ENCODE measurements at places on chromosomes 3 and 15.

DNA sequence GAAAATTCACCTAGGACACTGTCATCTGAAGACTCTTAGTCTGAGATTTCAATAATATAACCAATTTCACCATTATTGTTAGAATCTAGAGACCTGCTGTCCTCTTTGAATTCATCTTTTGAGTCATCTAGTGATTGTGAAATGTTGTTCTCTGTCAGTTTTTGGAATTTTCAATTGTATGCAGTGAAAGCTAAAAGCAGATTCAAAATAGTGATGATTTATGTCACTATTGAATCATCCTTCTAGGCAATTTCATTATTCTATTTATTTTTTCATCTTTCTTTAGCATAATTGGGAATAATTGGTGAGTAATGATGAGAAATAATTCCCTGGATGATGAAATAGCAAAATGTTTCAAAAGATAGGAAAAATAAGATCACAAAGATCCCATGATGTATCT lies 101.7 kb upstream of the EIF1B start:
- no peak for DNase-seq

- DNase-seq = no peak
These were observed 504 bp downstream of the ABHD2 start for GRCh38 chr15:89088605-89089315.

DNA sequence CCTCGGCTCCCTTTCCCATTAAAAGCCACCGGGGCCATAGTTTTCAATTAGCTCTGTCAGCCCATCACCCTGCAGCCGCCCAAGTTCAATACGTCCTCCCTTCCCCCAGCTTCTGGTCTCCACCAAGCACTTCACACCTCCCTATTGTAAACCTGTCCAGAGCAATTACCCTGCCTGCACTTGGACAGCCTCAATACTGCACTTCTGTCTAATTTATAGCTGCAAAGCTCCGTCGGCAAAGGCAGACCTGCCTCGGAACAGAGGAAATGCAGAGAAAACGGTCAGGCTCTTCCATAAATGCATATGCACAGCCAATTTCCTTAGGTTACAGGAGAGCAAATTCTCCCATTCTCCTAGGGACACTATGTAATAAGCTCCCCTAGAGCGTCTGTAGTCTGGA lies 21.9 kb downstream of the LRIG1 start:
- no peak for DNase-seq

GRCh38 chr3:168497741-168498140 lies 402.0 kb upstream of the GOLIM4 start:
- DNase-seq = no peak

- DNase-seq = no peak
These were observed 7.8 kb downstream of the BNC1 start for GRCh38 chr15:83276661-83277060.

DNA sequence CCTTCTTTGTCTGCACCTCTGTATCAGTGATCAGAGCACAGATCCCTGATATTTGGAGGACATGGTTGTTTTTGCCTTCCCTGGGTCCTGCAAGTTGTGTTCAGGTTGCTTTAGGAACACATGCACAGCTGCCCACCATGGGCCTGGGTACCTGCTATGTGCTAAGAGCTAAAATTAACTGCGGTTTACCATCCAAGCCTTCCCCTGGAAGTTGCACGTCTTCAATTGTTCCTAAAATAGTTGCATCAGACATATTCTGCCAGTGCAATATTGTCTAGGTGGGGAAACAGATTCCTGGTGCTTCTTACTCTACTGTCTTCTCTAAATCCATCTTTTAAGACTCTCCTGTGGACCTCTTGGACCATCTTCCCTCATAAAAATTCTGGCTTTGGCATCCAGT lies 80.9 kb downstream of the PDE8A start:
- DNase-seq = no peak

GRCh38 chr3:42507761-42508335 lies 5.4 kb downstream of the VIPR1 start:
- DNase-seq = peak; percentile 27

GRCh38 chr15:45048794-45049631 lies 26.0 kb downstream of the SORD start:
- no peak for DNase-seq

DNA sequence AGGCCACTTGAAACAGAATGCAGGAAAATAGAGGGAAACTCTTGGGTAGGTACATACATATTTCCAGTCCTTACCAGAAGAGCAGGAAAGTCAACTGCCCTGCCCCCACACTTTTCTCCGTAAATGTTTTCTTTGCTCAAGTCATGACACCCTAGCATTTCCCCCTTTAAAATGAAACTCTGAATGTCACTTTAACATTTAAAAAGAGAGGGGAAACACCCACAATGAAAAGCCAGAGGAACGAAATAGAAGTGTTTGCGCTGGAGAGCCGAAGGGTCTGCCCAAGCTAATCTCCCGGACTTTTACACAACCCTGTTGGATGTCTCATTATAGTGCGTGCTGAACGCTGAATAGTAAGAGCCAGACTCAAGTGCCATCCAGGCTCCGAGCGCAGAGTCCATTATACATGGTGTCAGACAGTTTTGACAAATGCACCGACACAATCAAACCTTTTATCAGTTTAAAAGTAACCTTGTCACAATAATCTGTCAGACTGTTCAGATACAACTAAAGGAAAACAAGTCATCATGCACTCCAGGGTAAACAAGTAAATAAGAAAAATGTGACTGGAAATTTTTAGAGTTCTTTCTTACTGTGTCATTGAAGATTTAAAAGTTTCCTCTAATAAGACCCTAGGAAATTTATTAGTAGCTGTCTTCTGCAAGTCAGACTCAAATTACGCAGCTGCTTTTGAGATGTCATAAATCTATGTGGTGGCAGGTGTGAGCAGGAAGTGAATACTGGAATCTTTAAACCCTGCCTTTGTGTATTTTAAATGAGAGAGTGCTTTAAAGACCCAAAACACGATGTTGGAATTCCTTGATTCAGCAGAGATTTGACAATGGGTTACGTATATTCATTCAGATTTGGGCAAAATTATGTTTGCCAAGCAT lies 159.8 kb downstream of the RBMS3 start:
- no peak for DNase-seq

- no peak for DNase-seq
These were observed 104.5 kb downstream of the RPLP1 start for GRCh38 chr15:69557020-69557706.

- DNase-seq = no peak
These were observed 11.8 kb downstream of the TOP2B start for GRCh38 chr3:25652921-25653320.

- DNase-seq = no peak
These were observed 27.8 kb upstream of the ABHD10 start for GRCh38 chr3:111951032-111951431.

DNA sequence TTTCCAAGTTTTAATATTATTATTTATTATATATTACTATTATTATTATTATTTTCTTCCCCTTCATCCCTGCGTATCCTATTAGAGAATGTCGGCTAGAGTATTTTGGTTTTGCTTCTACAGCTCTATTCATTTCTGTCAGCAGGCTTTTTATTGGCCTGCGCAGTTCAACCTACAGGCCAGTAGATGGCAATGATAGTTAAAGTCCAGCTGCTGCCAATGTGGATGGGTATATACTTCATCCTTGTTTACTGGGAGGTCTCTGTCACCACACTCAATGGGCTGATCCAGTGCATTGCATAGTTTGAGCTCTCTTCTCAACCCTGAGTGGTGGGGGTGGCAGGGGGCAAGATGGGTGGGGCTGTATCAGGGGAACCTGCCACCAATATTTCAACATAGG lies 799.8 kb downstream of the NSUN3 start:
- no peak for DNase-seq

DNA sequence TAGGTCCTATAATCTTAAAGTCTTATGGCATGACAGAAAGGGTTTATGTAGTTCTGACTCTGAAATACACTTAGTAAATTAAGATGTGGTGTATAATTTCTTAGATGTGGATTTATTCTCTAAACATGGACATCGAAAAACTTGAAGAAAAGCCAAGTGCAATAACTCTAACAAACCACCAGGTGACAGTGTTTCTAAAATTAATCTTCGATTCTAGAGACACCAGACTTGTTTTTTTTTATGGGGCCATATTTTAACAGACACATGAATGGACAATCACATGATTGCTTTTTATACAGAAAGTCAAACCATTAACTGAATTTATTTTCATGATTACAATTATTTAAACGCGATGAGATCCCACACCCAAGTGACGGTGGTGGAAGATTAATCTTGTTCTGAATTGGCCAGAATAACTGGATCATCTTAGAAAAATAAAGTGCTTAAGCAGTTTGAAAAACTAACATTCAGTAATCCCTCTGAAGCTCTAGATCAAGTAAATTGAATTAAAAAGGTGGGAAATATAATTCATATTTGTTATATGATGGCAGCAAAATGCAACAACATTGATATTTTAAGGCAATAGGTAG lies 305.1 kb downstream of the LSAMP start:
- DNase-seq = no peak

DNA sequence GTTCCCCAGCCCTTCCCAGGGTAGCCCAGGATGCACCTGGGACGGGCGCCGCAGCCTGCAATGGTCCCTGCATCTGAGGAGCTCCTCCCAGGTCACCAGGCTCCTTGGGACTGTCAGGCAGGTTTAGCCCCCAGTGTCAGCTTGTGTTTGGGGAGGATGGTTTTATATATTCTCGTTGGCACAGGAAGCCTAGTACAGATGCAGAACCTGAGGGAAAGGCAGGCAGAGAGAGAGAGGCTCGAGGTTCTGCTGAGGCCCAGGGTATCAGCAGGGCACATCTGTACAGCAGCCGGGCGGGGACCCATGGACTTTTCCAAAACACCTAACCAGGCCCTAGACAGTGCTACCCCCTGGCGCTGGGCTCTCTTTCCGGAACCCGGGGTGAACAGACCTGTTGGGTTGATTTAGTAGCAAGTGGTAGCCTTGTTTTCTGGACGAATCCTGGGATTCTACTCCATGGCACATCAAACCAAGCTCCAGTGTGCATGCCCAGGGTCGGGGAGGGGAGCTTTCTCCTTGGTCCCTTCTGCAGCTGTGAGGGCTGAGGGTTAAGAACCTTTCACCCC lies 8.6 kb downstream of the PAK6 start:
- DNase-seq = no peak

- DNase-seq = no peak
These were observed 21.6 kb upstream of the TICRR start for GRCh38 chr15:89553632-89554031.

DNA sequence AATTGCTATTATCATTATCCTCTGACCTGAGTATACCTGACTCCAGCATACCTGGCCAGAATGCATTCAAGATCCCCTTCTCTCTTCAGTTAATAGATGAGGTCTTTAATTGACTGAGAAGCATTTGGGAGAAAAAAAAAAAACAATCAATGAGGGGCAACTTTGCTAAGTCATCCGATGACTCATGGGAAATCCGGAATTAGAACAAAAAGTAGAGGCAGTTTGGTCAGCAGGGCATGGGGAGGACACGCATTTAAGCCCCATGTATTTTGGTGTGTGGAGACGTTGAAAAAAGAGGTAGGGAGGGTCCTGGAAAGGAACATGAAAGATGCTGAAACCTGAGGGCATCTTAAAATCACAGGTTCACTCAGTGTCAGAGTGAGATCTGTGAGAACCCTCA lies 256.2 kb downstream of the RORA start:
- DNase-seq = no peak

- DNase-seq = no peak
These were observed 5.3 kb downstream of the CP start for GRCh38 chr3:149216193-149216869.

GRCh38 chr3:21718161-21718765 lies 32.7 kb downstream of the ZNF385D start:
- DNase-seq = no peak

DNA sequence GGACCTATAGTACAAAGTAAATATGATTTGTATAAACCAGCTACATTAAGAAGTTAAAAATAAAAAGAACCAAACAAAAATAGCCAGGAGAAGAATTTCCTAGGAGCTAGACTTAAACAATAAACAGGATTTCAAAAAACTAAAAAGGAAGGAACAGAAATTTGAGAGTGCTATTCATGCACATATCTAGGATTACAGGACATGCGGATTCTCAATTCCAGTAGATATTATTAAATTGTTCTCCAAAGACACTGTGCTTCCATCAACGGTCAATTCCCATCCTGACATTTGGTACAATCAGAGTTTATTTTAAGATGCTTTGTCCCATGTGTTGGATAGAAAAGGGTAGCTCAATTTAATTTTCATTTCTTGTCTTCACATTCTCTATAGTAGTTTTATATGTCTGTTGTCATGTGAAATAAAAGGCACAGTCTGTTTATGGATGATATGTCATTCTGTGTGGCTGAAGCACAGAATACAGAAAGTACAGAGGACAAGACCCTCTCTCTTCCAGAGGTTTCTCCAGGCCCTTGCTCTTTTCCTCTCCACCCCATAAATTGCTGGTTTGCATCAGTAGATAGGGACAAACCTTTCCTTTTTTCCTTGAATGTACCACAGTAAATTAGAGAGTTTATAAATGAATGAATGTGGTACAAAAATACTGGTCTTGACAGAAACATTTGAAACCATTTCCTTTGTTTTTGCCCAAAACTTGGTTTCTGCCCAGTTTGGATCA lies 3.5 kb downstream of the PLOD2 start:
- no peak for DNase-seq

GRCh38 chr15:92005154-92005553 lies 151.6 kb downstream of the SLCO3A1 start:
- DNase-seq = no peak

DNA sequence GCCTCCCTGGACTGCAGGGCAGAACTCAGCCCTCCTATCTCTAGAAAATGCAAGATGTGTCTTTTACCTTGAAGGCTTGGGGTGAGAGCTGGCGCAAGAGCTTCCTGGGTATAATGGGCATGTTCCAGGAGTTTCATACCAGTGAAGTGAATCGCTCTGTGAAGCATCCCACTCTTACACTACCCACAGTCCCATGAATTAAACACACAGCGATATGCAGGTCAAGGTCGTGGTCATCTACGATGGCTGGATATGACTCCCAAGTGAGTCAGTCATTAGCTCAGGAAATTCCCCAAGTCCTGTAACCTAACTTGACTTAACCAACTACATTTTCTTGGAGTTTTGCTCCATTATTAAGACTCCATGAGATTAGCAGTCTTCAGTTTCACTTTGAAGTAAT lies 439.7 kb downstream of the NTRK3 start:
- DNase-seq = no peak

GRCh38 chr3:67453628-67454027 lies 200.8 kb downstream of the SUCLG2 start:
- DNase-seq = no peak

- DNase-seq = no peak
These were observed 12.0 kb upstream of the CPA3 start for GRCh38 chr3:148853076-148853475.

- no peak for DNase-seq
These were observed 44.0 kb downstream of the CCDC54 start for GRCh38 chr3:107421170-107421792.

GRCh38 chr15:68595260-68595564 lies 16.4 kb downstream of the CORO2B start:
- no peak for DNase-seq

- DNase-seq = no peak
These were observed 14.6 kb downstream of the SMAD6 start for GRCh38 chr15:66716656-66717020.

DNA sequence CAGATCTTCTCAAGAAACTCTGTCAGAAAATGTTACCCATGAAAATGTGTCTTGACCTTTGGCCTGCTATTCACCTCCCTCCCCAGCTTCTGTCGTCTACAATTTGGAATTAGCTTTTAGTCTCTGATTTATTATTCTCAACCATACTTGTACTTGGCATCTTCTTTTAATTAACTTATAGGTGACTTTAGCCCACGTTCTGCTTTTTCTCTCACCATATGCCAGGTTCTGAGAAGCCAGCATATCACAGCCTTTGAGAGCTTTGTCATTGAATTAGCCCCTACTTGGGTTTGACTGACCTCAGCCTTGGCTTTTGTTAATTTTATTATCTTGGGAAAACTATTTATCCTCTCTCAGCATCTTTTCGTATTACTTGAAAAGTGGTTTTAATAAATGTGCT lies 355.9 kb downstream of the OXSM start:
- DNase-seq = no peak
